ENCODE measurements at places on chromosomes 6 and 20.
A peak's percentile ranks its signal among the peaks of the same experiment; 100 is the strongest.

GRCh38 chr6:108807928-108808327, 40.3 kb upstream of the ARMC2 start:
- DNase-seq: no peak

- DNase-seq: peak; percentile 9
Observed at GRCh38 chr20:7980332-7981046, 39.1 kb downstream of the TMX4 start.

GRCh38 chr6:45376310-45377042, 1.3 kb downstream of the SUPT3H start:
- no peak for DNase-seq

GRCh38 chr6:143227675-143228074, 167.0 kb downstream of the AIG1 start:
- no peak for DNase-seq

- DNase-seq: no peak
Observed at GRCh38 chr20:32191873-32192272, 15.7 kb downstream of the PLAGL2 start.

DNA sequence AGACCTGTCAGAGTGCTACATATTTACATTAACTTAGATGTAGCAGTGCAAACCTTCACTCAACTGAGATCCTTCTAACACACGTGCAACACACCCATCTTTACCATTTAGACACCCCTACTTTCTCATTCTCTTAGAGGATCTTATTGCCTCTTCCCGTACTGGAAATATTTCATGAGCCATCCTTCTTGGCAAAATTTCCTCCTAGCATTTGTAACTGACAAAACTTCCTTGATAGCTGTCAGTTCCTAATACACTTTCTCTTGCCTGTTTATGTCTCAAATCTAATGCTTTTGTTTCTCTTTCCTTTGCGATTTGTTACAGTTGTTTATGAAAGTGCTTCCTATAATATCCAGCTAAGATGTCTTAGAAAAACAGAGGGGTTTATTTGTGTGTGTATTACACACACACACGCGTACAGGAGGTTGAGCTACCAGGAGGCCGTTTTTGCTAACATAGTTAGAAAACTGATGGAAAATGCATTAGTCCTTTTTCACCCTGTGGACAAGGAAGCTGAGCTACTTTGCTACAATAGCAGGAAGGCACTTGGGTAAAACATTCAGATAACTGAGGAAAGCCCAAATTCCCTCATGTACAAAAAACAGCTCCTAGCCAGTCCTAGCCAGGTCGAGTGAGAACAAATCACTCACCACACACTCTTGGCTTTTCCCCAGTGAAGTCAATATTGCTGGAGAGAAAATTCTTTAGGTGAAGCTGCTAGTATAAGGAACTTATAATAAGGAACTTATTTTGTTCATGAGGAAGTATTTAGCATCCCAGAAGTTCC, 153.6 kb downstream of the NFATC2 start:
- DNase-seq: no peak

DNA sequence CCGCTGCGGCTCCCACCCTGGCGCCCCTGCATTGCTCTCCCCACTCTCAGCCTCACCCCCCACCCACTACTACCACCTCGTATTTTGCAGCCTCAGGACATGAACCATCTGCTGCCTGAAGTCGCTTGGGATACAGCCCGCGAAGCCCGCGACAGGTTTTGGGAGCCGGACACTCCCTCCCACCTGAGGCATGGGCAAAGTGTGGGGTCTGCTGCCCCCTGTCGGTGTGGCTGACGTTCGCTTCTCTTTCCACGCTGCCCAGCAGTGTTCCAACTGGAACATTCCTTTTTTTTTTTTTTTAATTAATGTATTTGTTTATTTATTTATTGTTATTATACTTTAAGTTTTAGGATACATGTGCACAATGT, 15.3 kb upstream of the LPA start:
- DNase-seq: no peak

GRCh38 chr6:14344486-14344885, 226.9 kb downstream of the CD83 start:
- no peak for DNase-seq
